Cortex of kidney (tissue), 1 donor: ENCODE measurements at places on chromosomes 7 and 10.

DNA sequence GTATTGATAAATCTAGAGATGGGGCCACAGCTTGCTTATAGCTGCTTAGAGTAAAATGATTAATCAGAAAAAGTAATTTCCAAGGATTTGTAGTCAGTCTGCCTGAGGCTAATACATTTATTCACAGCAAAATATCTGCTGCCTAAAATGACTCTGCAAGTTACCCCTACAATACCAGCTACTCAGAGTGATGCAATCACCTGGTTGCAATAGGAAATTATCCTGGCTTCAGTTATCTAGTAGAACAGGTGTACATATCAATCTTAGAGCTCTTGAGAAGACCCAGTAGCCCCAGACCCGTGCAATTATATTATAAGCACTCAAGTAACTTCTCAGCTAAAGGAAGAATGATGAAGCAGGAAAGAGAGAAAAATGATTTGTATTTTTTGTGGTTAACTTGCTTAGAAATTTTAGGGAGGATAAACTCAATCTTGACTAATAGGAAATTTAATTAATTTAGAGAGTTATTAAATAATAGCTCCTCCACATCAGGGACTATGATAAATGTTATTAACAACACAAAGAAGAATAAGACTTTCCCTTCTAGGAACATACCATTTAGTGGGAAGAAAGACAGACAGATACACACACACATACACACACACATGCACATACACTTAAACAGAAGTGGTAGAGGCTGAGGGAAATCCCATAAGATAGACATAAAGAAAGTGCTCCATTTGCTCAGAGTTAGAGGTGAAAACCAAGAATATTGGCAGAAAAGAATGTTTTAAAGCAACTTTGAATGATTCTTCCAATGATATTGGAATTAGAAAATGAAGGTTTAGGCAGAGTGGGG is 140.4 kb upstream of the PRSS1 start:
- no peak for DNase-seq

GRCh38 chr10:108249940-108250339 is 1085.4 kb upstream of the SORCS1 start:
- no peak for DNase-seq

DNA sequence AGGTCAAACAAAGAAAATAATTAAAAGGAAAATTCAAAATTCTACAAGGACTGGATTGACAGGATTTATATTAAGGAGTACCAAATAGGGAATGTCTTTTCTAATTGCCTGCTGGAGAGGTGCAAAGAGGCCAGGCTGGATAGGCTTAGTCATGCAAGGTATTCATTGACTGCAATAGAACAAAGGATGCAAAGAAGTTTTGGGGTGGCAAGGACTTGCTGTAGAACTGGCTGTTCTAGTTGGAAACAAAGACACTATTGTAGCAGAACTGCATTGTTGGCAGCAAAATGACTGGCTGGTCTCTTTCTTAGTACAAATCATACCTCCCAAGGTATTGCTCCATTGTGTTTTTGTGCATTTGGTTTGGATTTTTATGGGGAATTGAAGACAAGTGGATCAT is 10.1 kb downstream of the ITGB8 start:
- no peak for DNase-seq

DNA sequence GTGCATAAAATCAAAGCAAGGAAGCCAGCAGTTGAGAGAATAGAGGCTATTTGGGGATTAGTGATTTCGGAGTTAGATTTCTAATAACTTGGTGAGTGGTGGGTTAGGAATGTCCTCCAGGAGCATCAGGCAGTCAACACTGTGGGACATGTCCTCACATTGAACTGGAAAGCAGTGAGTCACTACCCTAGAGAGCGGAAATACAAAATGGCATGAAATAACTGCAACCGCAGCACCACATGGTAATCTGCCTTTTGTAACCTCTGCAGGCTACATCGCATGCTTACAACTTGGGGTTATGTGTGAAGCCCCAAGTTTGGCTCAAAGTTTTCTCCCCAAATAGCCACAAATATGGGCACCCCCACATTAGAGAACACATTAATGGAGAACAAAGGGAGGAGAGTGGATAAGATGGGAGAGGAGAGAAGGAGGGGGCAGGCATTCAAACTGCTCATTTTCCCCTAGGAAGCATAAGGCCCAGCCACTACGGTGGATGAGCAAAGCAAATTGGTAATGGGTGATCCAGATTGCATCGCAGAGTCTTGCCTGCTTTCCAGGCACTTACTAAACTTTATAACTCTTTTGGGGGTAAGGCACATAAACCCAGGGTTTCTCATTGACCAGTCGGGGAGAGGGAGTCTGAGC is 22.0 kb upstream of the SLF2 start:
- DNase-seq = no peak

- no peak for DNase-seq
These were observed 49.4 kb downstream of the DNAJC1 start for GRCh38 chr10:21954132-21954531.

DNA sequence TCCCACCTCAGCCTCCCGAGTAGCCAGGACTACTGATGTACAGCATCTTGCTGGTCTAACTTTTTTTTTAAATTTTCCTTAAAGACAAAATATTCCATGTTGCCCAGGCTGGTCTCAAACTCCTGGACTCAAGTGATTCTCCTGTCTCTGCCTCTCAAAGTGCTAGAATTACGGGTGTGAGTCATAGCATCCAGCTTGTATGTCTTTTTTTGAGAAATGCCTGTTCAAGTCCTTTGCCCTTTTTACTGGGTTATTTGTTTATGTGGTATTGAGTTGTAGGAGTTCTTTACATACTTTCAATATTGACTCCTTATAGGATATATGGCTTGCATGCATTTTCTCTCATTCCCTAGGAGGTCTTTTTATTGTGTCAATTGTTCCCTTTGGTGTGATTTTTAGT is 486.4 kb downstream of the MAGI2 start:
- no peak for DNase-seq

- no peak for DNase-seq
These were observed 268.0 kb upstream of the SEMA3D start for GRCh38 chr7:85454904-85455303.

GRCh38 chr10:70925377-70926225 is 37.2 kb upstream of the PCBD1 start:
- no peak for DNase-seq

DNA sequence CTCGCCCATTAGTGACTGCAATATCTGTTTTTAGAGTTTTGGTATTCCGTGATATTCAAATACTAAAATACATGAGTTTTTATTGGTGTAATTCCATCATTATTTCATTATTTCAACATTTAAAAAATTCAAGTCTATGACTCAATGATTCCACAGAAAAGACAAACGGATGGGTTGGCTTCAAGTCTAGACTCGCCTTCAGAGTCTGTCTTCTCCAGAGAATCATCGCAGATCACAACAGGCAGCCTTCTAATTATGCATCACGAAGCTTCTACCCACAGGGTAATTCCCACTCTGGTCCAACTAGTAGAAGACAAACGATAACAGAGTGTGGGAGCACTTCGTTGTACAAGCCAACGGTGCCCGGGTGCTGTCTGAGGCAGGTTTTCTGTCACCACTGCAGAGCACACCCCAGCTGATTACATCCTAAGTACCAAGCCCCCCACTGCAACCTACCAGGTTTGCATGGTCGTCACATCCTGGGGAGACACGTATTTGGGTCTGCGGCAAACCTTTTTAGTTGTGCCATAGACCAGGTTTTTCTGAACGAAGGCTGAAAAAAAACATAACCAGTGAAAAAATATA is 28.9 kb downstream of the PARP12 start:
- no peak for DNase-seq
